Left lung (tissue), 14 donors: ENCODE measurements at places on chromosomes 16 and 17. TPM values are rescaled to one million over a fixed set of nuclear protein-coding genes. Genes with fewer than 3 reads are reported as not detected.

DNA sequence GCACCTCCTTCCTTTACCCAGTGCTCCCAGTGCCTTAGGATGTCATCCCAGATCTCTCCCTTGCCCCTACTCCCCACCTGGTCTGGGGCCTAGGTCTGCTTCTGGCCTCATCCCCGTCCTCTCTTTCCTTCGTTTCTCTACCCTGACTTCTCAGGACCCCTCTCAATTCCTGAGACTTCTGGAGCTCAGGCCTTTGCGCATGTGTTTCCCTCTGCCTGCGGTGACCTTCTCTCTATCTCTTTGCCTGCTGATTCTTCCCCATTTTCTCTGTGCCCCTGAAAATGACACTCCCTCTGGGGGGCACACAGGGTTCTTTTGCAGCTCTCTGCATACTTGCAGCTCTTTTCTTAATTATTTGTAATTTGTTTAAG, 13.5 kb downstream of the ADORA2B start:
- DNase-seq = no peak

- DNase-seq = no peak
Observed at GRCh38 chr16:70540994-70541393, 17.4 kb downstream of the SF3B3 start.

- peak; percentile 75 for DNase-seq
Observed at GRCh38 chr16:53094013-53094630, 39.3 kb downstream of the CHD9 start.

DNA sequence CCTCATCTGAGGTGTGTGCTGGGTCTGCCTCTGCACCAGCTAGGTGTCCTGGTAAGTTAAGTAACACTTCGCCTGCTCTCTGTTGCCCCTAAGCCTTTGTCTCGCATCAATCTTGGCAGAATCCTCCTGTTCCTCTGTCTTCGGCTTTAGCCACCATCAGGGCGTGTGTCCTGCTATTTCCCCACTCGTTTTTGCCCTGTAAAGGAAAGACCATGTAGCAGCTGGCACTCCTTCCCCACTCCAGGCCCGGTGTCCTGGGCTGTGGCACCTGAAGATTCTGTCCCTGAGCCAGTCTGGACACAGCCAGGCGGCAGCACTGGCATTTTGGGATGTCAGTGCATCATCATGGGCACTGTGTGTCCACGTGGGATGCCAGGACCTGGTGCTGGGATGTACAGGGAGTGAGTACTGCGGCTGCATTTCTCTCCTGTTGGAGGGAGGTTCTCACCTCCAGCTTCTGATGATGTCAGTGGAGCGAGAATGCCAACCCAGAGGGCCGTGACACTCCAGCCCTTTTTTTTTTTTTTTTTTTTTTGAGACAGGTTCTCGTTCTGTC, 26.2 kb upstream of the FOXK2 start:
- no peak for DNase-seq

DNA sequence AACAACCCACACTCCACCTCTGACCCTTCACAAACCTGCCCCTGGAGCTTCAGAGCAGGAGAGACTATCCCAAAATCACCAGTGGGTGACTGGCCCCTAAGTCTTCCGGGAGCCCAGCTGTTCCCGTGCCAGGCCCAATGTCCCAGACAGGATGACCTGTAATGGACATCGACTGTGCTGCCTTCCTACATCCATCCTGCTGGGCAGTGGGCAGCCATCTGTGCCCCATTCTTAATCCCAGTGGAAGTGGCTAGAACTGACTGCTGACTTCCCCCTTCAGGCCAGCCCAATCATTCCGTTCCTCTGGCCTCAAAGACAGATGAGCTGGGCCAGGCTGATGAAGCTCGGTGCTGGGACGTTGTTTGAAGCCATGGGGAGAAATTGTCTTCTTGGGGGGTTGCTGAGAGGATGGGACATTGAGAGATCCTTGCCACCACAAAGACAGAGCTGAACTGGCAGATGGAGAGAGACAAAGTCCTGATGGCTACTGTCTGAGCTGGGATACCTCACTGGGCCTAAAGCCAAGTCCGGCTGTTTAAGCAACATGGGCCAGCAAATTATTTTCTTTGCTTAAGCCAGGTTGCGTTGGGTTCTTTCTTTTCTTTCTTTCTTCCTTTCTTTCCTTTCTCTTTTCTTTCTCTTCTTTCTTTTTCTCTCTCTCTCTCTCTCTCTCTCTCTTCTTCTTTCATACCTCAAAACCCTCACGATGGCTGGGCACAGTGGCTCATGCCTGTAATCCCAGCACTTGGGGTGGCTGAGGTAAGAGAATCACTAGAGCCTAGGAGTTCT, 17.9 kb upstream of the ALOX15B start:
- no peak for DNase-seq

- DNase-seq = peak; percentile 84
Observed at GRCh38 chr17:81419319-81419885, 24.1 kb downstream of the BAHCC1 start.

BMERB1 gene
- 12.9 TPM for total RNA-seq

RGS9 gene
- total RNA-seq = 6.4 TPM

- peak; percentile 12 for DNase-seq
Observed at GRCh38 chr17:79631640-79632431, 21.0 kb upstream of the RBFOX3 start.

NPIPB6 gene
- total RNA-seq = 4.7 TPM

GRCh38 chr17:27413315-27413714, 42.9 kb upstream of the KSR1 start:
- DNase-seq = no peak

GRCh38 chr17:60993497-60993896, 315.8 kb downstream of the BCAS3 start:
- DNase-seq = no peak

BFAR gene
- 76.2 TPM for total RNA-seq

DNA sequence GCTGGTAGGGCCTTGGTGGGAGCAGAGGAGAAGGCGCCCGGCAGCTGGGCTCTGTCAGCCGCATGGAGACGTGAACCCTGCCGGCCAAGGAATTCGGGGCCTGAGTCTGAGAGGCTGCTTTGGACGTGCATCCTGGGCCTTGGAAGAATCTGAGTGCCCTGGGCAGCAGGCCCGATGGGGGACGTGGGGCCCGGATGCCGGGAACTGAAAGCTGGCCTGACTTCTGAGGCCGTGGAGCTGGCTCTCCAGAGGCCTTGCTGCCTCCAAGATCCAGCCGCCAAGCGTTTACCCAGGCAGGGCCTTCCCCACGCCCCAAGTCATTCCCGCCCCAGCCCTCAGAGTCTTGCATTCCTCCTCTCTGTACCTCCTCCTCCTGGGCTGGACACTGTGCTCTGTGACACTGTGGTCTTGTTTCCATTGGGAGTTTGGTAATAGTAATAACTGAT, 37.2 kb downstream of the NKD1 start:
- DNase-seq = no peak

IL34 gene
- 2.1 TPM for total RNA-seq

GRCh38 chr17:45824475-45824874, 20.2 kb upstream of the SPPL2C start:
- DNase-seq = no peak

- no peak for DNase-seq
Observed at GRCh38 chr17:39447561-39447960, 3.5 kb downstream of the MED1 start.

PYDC1 gene
- total RNA-seq = not detected

DNA sequence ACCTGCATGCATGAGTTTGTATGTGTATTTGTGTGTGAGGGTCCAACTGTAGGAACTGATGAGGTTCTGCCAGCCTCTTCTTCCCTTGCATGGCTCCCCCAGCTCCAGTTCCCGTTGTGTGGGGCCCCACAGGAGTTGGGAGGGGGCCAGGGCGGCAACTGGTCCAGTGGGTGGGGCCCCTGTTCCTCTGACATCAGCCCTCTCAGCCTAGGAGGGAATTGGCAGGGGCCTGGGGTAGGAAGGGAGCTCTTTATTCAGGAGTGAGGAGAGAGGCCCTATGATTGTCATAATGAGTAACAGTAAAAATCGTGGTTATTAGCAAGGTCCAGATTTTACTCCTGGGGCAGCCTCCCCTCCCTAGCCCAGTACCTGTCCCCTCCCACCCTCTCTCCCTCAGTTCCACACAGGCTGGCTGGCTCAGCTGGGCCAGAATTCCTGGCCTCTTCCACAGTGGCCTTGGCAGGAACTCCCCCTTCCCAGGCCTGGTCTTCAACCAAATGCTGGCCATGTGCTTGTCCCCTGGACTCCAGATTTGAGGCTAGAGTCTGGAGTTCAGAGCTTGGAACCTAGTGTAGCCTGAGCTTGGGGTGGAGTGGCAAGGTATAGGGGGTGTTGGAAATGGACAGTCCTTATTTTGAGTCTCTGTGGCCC, 18.9 kb downstream of the RARA start:
- DNase-seq = no peak

- DNase-seq = no peak
Observed at GRCh38 chr17:49853470-49854015, 5.7 kb upstream of the TAC4 start.

- DNase-seq = no peak
Observed at GRCh38 chr17:2253768-2254406, 49.7 kb downstream of the SMG6 start.

TNK1 gene
- total RNA-seq = 6.4 TPM

DNA sequence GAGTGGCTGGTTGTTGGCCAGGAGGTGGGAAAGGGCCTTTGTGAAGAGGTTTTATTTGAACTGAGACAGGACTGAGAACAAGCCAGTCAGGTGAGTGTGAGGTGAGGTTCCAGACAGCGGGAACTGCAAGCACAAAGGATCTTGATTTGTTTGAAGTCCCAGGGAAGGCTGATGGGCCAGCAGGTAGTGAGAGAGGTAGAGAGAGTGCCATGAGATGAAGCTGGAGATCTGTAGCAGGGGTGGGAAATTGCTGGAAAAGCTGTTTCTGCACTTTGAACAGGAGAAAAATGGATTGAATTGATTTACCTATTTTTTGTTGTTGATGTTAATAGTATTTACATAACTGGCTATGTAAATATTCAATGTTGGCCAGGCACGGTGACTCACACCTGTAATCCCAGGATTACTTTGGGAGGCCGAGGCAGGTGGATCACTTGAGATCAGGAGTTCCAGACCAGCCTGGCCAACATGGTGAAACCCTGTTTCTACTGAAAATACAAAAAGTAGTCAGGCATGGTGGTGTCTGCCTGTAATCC, 7.7 kb upstream of the DCTPP1 start:
- DNase-seq = peak; percentile 49

ASGR2 gene
- 1.0 TPM for total RNA-seq

- no peak for DNase-seq
Observed at GRCh38 chr16:7304279-7304678, 28.4 kb upstream of the RBFOX1 start.

ARL4D gene
- 13.0 TPM for total RNA-seq
